ENCODE measurements at places on chromosomes 2 and 18.

GRCh38 chr2:157413326-157414035, 30.4 kb downstream of the CYTIP start:
- no peak for DNase-seq

- no peak for DNase-seq
These were observed 53.5 kb upstream of the RMDN2 start for GRCh38 chr2:37871456-37872191.

GRCh38 chr18:13491138-13491537, 235.2 kb downstream of the FAM210A start:
- DNase-seq: no peak

GRCh38 chr2:25041307-25041927, 459 bp upstream of the EFR3B start:
- peak; percentile 79 for DNase-seq

- DNase-seq: no peak
These were observed 8.4 kb upstream of the LIMS2 start for GRCh38 chr2:127683757-127684156.

DNA sequence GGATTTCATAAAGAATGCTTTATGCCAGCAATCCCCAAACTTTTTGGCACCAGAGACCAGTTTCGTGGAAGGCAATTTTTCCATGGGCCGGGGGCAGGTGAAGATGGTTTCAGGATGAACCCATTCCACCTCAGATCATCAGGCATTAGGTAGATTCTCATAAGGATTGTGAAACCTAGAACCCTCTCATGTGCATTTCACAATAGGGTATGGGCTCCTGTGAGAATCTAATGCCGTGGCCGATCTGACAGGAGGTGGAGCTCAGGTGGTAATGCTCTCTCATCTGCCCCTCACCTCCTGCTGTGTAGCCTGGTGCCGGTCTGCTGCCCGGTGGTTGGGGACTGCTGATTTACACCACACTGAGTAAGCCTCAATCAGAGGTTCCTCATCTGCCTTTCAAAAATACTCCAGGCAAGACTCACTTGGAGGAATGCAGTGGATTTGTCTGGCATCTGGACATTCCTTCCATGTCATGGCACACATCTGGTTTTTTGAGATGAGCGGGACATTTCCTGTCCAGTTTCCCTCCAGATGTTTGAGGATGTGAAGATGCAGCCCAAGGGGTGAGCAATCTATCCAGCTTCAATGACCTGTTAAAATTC, 185.8 kb downstream of the VAPA start:
- no peak for DNase-seq
